ENCODE measurements at places on chromosomes 1 and 21. TPM values are rescaled to one million over a fixed set of nuclear protein-coding genes. Genes with fewer than 3 reads are reported as not detected.

Gene CD247
- not detected for total RNA-seq

Gene WDR64
- total RNA-seq, result not detected

Gene MAP1LC3C
- total RNA-seq, result 0.66 TPM

Gene SLX9
- 16.2 TPM for total RNA-seq

Gene PKLR
- not detected for total RNA-seq

Gene FNDC10
- total RNA-seq, result 0.50 TPM

Gene RGS4
- total RNA-seq, result 36.5 TPM

Gene RGS8
- total RNA-seq, result not detected

Gene LAMC2
- total RNA-seq, result 2.8 TPM

Gene LINGO4
- not detected for total RNA-seq

Gene NEXN
- 16.2 TPM for total RNA-seq

Gene SLFNL1
- total RNA-seq, result 0.66 TPM

Gene HCRTR1
- total RNA-seq, result not detected

Gene AUNIP
- 0.33 TPM for total RNA-seq

Gene ADAMTS1
- 186 TPM for total RNA-seq

Gene EPS8L3
- not detected for total RNA-seq

Gene S100A7
- total RNA-seq, result not detected

Gene BMP8A
- total RNA-seq, result 0.33 TPM

Gene TEX38
- total RNA-seq, result not detected

Gene RHCE
- total RNA-seq, result 0.26 TPM

Gene FCRL4
- total RNA-seq, result not detected

Gene KAZN
- total RNA-seq, result 5.0 TPM

Gene TRAF3IP3
- not detected for total RNA-seq

Gene FAM177B
- total RNA-seq, result not detected

Gene HEYL
- not detected for total RNA-seq

Gene SLC30A1
- 45.2 TPM for total RNA-seq

Gene C21orf91
- 13.6 TPM for total RNA-seq

Gene GRIK3
- not detected for total RNA-seq

Gene NUDT4B
- total RNA-seq, result 7.1 TPM

Gene FCAMR
- total RNA-seq, result not detected

Gene TRIM33
- total RNA-seq, result 19.3 TPM
